AG20443 (cell line): ENCODE measurements at places on chromosomes 13 and 19.

DNA sequence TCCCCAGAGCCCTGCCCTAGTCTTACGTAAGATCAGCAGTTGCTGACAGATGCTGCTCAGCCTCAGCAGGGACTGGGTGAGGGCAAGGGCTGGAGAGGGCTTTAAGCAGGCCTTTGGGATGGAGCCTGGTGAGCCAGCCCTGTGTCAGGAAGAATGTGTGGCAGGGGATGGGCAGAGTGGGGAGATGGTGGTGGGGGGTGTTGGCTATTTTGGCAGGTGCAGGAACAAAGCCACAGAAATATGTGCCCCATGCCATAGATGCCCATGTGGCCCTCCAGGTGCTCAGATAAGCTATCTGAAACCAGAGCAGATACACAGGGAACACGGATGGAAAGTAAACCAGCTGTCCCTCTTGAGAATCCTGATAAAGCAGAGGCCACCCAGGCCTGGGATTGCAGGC, 1325.0 kb downstream of the UQCRFS1 start:
- no peak for DNase-seq

DNA sequence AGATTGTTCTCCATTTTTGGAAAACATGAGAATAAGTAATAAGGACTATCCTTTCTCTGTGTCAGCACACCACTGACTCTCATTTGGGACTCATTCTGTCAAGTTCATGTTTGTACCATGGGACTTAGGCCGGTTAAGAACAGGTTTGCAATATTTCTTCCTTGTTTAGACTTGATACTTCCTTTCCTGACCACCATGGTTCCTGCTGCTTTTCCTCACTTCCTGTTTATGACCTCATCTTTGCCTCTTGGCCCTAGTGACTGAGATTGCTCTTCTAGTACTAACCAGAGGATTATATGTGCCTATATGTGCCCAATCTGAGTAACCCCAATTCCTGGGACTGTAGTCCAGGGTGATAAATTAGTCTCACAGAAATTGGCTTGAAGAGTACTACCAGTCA, 32.5 kb upstream of the NDFIP2 start:
- DNase-seq = no peak

DNA sequence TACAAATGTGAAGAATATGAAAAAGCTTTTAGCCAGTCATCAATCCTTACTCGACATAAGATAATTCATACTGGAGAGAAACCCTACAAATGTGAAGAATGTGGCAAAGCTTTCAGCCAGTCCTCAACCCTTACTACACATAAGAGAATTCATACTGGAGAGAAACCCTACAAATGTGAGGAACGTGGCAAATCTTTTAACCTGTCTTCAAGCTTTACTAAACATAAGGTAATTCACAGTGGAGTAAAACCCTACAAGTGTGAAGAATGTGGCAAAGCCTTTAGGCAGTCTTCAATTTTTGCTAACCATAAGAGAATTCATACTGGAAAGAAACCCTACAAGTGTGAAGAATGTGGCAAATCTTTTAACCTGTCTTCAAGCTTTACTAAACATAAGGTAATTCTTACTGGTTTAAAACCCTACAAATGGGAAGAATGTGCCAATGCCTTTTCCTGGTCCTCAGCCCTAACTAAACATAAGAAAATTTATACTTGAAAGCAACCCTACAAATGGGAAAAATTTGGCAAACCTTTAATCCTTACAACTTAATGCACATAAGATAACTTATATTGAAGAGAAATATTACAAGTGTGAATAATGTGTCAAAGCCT, 74.1 kb upstream of the ZNF681 start:
- no peak for DNase-seq

GRCh38 chr19:56066152-56067023, 54.7 kb downstream of the ZNF787 start:
- DNase-seq = peak; percentile 90

- peak; percentile 9 for DNase-seq
Observed at GRCh38 chr19:34505321-34506025, 23.9 kb downstream of the WTIP start.

- peak; percentile 36 for DNase-seq
Observed at GRCh38 chr13:76677043-76677442, 209.2 kb downstream of the KCTD12 start.

GRCh38 chr13:51584731-51585672, 740 bp downstream of the WDFY2 start:
- DNase-seq = peak; percentile 24
